ENCODE measurements at places on chromosomes 5 and 9.

GRCh38 chr5:54860321-54860720, 125.1 kb downstream of the ESM1 start:
- DNase-seq: no peak

DNA sequence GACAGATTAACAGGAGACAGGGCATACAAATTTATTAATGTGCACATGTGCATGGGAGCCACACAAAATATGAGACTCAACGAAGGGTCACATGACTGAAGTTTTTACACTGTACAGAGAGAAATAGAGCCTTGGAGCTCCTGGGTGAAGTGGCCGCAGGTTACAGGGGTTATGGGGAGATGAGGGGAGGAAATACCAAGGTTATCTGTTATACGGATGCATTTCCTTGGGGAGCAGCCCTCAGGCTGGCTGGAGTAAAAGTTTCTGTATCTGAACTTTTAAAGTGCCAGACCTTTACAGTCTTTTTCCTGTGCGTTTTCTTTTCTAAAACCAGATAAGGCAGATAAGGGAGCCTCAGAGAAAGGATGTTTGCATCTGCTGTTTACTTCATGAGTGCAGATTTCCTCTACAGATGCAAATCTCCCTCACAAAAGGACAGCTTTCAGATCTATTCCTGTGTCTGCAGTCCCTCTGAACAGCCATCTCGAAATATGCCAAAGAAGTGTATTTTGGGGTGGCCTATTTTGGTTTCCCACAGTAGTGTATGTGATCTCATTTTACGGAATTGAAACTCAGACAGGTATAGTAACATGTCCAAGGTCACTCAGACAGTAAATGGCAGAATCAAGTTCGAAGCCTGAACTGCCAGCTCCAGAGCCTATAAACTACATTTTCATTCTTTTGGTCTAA, 139.3 kb upstream of the FBXL17 start:
- DNase-seq: no peak

DNA sequence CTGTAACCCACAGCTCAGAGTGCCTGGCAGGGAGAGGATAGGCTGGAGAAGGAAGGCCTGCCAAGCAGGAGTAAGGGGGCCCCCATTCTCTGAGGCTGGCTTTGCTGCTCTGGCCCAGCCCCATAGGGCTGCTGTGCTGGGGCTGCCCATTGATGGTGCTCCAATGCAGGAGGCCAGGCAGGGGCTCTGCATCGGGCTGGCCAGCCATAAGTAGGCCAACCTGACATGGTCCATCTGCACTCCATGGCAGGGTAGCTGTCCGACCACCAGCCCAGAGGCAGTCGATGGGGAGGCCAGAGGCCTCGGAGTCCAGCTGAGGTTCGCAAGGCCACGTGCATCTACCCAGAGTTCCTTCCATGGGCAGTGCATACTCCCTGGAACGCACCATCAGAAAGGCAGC, 75.0 kb upstream of the PITX1 start:
- no peak for DNase-seq

DNA sequence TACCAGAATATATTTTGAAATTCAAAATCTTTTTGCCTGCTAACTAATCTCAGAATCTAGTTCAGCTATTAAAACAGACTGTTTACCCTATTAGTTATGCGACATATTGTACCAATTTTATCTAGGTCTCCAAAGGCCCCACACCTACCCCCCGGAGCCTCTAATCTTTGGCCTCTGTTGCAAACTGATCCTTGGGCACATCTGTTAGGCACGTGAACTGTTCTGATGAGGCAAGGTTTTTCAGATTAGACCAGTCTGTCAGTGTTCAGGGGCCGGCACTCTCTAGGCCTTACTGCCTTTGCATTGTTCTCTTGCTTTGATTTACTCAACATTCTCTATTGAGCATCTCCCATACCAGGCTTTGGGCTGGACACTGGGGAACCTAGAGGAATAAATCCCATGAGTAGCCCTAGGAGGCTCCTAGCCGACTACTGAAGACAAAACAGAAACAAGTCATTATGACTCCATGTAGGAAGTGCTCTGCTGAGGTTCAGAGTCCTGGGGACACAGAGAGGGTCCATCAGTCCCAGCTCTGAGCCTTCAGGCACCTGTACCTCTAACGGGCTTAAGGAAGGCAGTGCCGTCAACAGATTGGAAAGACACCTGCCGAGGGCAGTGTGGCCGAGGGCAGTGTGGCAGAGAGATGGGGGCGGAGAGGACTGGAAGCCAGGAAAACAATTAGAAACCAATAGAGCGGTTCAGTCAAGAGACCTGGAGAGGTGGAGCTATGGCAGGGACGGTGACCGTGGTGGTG, 245.1 kb downstream of the AOPEP start:
- DNase-seq: no peak

DNA sequence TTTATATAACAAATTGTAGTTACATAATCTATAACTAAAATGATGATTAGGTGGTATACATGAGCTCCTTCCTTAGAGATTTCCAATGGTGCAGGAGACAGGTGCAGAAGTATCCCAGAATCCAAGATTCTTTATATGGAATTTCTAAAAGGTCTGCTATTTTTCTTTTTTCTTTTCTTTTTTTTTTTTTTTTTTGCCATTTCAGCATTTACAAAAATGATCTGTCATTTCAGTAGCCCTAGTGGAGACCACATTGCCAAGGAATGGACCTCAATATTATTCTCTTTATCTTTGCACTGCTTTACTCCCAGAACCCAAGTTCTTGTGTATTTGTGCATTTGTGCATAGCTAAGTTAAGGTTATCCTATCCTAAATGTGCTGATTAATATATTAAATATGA, 61.7 kb downstream of the MRPS30 start:
- DNase-seq: no peak

DNA sequence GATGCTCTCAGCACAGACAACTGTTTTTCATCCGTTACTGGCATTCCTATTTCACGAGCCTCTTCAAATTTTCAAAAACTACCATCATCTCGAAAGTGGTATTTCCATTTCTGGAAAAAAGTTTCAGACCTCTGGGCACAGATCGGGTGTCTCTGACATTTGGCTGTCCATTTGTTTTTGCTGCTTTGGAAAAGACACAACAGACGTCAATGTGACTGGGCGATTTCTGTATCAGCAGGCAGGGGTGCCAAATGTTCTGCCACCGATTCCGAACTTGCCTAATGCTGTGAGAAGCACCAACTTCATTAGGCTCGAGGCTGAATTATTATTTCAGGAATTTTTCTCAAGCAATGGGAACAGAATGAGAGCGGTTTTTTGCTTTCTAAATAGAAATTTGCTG, 105.6 kb downstream of the ARSB start:
- DNase-seq: no peak

DNA sequence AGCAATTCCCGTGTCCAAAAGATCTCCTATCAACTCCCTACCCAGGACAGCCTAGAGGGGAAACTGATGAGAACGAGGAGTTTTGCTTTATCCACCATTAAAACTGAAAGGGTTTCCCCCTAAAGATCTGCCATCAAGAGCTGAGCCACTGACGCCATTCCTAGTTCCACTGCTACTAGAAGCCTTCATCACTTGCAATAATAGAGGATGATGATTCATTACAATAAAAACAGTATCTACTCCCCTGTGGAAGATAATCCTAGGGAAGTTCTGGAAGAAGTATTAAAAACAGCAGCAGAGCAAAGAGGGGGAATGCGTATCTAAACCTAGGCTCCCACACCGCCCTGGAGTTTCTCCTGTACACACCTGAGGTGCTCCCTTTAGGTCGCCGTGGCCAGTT, 394.5 kb downstream of the BNC2 start:
- no peak for DNase-seq

- DNase-seq: no peak
These were observed 278.2 kb downstream of the PSAT1 start for GRCh38 chr9:78575081-78575480.

DNA sequence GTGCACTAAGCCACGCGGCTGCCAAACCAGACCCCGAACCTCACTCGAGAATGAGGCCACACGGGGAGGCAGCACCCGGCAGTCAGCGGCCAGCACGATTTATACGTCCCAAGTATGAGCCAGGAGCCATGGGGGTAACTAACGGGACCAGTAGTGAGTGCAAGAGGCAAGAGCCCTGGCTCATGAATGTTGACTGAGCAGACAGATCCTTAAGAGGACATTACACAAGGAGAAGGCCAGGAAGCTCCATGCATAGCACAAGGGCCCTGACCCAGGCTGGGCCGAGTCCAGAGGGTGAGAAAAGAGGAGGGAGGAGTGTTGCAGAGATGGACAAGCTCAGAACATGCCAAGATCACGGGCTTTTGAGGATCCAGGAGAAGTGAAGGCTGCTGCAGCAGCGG, 58.6 kb upstream of the PHYKPL start:
- DNase-seq: no peak

DNA sequence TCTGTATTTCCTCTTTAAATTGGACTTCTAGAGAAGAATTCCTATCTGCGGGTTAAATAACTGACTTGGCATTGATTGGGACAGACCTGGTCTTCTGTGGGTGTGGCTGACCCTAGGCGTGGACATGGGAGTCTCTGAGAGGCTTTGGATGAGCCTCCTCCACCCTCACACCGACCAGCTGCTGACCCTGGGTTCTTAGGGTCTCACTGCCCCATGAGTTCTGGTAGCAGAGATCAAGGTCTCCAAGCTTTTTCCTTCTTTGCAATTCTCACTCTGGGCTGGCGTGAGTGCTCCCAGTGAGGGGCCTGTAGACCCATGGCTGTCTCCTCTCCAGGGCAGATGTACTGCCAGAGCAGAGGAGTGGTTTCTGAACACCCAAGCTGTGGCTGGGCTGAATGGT, 41.6 kb upstream of the PITX1 start:
- DNase-seq: no peak

- no peak for DNase-seq
These were observed 94.6 kb downstream of the RAPGEF1 start for GRCh38 chr9:131645078-131645776.

DNA sequence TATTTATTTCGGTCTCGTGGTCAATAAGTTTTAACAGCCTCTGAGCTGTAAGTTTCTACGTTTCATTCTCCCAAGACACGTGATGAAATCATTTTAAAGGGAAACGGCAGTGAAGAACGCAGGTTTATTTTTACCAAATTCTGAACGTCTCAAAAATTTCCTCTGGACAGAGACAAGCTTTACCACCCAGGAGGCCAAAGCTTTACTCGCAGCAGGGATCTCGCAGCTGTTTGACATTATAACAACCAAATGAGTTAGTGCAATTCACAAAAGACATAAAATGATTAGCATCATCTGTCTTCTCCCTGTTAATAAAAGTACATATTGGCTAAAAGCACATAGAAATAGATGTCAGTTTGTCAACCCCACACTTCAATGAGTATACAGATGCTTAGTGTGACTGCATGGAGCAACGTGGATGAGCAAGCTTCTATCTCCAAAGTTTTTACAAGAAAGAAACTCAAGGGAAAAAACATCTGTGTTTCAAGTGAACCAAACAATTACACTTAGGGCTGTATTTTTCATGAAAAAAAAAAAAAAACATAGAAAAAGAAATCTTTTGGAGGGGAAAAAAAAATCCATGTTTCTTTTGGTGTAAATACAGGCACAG, 2.5 kb downstream of the SEMA5A start:
- DNase-seq: no peak

DNA sequence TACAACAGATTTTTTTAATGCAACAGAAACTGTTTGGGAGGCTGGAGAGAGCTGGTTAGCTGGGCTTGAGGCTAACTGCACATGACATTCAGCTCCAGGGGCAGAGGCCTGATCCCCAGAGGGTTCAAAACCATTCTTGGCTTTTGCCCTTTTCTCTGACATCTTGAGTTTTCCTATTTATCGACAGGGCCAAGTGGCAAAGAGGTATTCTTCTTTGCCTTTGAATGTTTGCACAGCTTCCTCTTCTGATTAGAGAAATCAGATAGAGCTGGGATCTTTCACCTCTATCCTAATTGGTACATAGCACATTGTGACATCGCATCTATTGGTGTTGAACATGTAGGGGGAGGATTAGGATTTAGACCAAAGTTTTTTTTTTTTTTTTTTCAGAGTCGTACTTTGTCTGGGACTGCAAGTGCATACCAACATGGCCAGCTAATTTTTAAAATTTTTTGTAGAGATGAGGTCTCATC, 143.7 kb downstream of the ACTBL2 start:
- no peak for DNase-seq

DNA sequence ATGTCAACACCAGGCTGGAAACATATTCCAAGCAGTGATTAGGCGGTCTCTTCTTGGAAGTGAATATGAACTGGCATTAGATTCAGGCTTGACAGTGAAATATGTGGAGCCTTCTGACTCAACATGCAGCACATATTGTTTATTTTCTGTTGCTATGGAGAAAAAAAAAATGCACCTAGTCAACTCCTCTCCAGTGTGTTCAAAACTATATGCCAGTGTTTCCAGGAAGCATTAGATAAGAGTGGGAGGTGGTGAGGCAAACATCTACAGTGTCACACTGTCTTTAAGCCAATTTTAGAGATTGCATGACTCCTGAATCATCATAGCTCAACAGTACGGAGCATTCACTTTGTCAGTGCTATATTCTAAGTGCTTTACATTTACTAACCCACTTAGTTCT, 117.9 kb downstream of the HCN1 start:
- DNase-seq: peak; percentile 78

DNA sequence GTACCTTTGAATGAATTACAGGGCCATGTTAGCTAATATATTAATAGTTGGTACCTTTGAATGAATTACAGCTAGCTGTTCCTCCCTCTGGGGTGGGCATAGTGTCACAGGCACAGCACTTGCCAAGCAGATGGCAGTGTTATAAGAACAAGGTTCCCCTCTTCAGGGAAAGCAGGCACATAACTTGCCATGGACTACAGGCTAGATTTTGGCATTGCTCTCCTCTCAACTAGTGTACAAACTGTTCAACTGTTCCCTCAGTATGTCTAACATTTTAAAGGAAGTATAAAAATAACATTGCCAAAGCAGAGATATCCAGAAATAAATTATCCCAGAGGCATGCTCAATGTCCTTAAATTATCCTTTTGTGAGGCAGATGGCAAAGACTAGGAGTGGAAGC, 33.7 kb downstream of the ABITRAM start:
- DNase-seq: no peak

DNA sequence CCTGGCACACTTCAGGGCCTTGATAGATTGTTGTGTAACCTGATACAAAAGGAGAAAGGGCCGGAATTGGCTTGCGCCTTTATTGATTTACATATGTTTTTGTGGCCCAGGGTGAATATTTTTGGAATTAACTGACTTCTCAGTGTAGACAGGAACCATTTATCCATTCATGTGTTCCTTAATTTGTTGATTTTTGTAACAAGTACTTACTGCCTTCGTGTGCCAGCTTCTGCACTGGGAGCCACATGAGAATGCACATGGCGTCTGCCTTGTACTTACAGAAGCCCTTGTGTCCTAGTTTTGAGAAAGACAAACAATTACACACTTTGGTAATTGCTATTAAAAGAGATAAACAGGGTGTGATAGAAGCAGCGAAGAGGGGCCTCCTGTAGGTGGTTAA, 26.4 kb downstream of the EHMT1 start:
- no peak for DNase-seq

- DNase-seq: no peak
These were observed 43.9 kb downstream of the FNBP1 start for GRCh38 chr9:129999141-129999510.

All from RWPE1 (cell line).